IMR-90 (cell line): ENCODE measurements at places on chromosomes 3 and 15. TPM values are rescaled to one million over a fixed set of nuclear protein-coding genes. Genes with fewer than 3 reads are reported as not detected.

DNA sequence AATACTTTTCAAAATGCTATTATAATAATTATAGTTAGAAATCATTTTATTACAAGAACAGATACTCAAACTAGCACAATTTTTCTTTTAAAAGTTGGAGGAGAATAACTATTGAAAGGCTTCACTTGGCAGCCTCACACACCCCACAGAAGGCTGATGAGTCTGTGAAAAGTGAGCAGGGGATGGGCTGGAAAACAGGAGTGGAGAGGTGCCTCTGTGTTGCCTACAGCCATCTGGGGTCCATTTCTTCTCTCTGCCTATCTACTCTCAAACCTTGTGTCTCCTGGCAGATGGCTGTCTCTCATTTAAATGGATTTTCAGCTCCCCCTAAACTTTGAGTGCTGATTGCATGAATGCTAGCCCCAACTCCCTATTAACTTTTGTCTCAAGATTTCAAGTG is 230.8 kb downstream of the CLSTN2 start:
- DNase-seq = no peak

GRCh38 chr15:74317820-74318375 is 49.5 kb downstream of the CYP11A1 start:
- peak; percentile 87 for DNase-seq

GRCh38 chr15:70752193-70752635 is 11.1 kb downstream of the UACA start:
- DNase-seq = no peak

- DNase-seq = no peak
These were observed 525.5 kb downstream of the ZIC1 start for GRCh38 chr3:147934451-147935180.

DNA sequence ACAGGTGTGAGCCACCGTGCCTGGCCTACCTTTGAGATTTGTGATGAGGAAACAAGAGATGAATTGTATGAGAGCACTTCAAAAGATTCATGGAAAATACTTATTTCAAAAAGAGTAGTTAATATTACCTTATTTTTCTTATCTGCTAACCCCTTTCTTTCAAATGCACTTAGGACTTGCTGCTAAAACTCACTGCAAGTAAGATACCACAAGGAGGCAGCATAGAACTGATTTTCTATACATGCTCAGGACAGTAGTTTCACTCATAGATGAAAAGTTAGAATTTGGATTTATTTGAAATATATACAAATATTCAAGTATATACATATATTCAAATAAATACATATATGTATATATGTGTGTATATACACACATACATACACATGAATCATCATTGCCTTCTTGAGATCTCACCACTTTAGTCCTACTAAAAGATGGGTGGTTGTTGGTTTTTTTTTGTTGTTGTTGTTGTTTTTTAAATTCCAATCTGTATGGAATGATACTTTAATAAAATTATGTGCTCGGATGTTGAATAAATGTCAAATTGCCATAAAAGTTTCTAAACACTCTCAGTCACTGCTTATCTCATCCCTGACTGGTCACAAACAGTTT is 2.4 kb downstream of the CCNDBP1 start:
- DNase-seq = peak; percentile 80

GRCh38 chr3:14123308-14124222 is 1.1 kb downstream of the CHCHD4 start:
- DNase-seq = no peak

GRCh38 chr3:65401359-65402305 is 637.1 kb downstream of the MAGI1 start:
- DNase-seq = no peak

DNA sequence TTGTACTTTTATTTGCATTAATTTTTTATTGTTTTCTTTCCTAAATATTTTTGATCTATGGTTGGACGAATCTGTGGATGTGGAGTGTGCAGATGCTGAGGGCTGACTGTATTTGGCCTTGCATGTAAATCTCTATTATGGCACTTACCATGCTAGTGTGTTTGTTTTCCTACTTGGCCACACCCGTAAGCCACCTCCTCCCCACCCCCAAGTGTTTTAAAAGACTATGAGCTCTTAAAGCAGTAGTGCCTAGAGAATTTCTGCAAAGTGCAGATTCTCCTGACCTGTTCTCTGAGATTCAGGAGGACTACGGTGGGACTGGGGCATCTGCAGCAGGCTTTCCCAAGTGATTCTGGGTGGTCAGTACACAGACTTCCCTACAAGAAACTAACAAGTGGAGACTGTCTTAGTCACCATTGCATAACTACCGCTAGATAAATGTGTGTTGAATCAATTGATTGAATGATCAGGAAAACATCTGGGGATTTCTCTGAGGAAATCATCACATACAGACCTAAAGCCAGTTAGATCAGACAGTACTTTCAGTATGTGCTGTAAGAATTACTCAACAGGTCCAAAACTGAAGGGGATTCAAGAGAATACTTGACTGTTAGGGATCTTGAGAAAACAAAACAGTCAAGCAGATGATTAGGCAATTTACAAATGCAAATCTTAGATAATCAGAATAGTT is 6.2 kb upstream of the TIPARP start:
- peak; percentile 60 for DNase-seq

DNA sequence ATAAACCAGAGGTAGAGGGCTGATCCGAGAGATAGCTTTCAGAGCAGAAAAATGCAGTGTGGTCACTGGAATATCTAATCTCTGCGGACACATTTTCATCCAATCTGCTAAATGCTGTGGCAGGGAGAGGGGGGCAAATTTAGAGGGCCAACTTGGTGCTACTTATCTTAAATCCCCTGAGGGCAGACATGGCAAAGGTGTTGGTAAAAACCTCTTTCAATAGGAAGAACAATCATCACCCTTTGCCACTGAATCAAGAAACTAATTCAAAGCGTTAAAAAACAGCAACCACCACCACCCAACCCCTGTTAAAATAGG is 152.9 kb downstream of the MECOM start:
- no peak for DNase-seq

- DNase-seq = no peak
These were observed 29.3 kb upstream of the MYO1E start for GRCh38 chr15:59401824-59402569.

- DNase-seq = no peak
These were observed 35.1 kb downstream of the GASK1A start for GRCh38 chr3:43014241-43014640.

DNA sequence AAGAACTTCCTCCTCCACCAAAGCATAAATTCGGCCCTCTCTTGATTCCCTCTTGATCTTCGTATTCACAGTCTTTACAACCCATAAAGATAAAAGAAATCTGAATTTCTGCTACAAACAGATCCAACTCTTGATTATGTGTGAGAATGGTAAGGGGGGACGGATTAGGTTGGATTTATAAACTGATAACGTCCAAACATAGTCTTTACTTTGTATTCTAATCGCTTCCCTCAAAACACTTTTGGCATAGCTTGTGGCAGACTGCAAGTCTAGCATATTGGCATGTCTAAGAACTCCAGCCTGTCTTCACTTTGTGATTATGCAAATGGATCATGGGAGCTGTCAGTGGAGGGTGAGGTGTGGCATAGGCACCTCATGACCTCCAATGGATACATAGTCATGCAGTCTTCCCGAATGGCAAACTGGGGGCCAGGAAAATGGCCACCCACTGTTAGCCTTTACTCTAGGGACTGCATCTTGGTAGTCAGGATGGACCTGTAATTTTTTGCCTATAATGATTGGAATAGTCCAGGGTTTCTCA is 24.3 kb upstream of the GPR171 start:
- DNase-seq = no peak

- no peak for DNase-seq
These were observed 12.0 kb downstream of the PIERCE2 start for GRCh38 chr15:55420171-55420866.

DNA sequence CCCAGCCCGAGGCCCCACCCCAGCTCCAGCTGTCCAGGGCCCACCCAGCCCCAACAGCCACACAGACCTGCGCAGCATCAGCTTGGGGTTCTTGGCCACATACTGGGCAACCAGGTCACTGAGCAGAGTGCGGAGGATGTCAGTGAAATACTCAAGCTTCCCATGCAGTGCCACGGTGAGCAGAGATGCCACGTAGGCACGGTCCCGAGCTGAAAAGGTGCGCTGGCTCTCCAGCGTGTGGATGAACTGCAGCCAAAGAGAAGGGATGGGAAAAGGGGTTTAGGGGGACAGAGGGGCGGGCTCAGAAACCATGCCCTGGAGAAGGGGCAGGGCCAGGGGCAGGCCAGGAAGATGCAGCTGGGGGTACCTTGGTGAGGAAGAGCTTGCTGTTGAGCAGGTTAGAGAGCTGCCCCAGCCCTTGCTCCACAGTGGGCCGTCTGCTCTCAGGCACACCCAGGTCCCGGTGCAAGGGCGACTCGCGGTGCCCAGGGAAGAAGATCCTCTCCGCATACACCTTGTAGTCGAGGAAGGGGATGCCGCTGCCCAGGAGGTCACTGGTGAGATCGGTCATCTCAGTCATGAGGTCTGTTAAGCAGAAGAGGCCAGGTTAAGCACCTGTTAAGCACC is 17.4 kb downstream of the PLXNB1 start:
- no peak for DNase-seq

DNA sequence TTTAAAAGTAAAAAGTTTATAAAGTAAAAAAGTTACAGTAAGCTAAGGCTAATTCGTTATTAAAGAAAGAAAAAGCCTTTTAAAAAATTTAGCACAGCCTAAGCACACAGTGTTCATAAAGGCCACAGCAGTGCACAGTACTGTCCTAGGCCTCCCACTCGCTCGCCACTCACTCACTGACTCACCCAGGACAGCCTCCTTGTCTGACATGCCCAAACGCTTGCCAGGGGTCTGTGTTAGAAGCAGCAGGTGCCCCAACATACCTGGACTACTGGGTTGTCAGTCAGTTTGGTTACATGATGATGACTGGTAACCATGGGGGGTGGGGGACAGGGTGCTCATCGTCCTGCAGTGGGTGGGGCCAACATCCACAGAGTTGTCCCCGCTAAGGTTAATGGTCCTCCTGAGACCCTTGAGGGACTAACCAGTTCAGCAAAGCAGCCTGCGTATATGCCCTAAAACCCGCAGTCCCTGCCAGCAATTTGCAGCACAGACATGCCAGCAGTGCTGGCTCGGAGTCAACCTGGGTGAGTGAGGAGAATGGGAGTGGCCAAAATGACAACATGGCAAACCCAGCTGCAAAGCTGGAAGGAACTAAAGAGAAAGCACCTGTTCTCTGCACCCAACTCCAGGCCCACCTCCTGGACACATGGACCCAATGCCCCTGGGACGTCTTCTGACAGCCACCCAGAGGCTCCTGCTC is 49.2 kb downstream of the CYFIP1 start:
- DNase-seq = peak; percentile 27

GRCh38 chr15:48842501-48842900 is 31.6 kb upstream of the CEP152 start:
- DNase-seq = no peak

The RASL12 gene
- total RNA-seq = under 0.01 and 0.18 TPM in 2 replicates

The RPL35A gene
- total RNA-seq = 804 and 1,064 TPM in 2 replicates

The ITIH1 gene
- not detected in 2 replicates for total RNA-seq
